ENCODE measurements at places on chromosomes 11 and 22.

DNA sequence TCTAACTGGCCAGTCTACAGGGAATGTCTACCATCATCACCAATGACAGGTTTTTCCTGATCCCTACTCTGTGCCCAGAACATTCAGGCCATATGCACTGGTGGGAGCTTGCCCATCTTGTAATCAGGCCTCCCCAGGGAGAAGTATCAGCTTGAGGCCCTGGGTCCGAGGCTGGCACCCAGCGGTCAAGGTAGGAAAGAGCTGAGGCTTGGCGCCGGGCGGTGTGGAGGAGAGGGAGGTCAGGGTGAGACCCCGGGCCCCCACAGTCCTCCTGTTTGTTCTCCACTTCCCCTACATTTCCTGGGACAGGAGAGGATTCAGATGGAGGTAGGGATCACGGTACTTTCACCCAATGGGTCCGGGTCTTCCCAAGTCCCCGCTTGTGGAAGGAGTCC, 15.5 kb downstream of the TSKU start:
- DNase-seq, result no peak

- no peak for DNase-seq
These were observed 12.1 kb downstream of the TAF1D start for GRCh38 chr11:93729129-93729616.

GRCh38 chr11:11935536-11935935, 72.9 kb downstream of the DKK3 start:
- no peak for DNase-seq

- DNase-seq, result no peak
These were observed 20.3 kb downstream of the PARVG start for GRCh38 chr22:44200855-44201550.

GRCh38 chr22:22430111-22430820, 78.3 kb downstream of the ZNF280B start:
- no peak for DNase-seq

DNA sequence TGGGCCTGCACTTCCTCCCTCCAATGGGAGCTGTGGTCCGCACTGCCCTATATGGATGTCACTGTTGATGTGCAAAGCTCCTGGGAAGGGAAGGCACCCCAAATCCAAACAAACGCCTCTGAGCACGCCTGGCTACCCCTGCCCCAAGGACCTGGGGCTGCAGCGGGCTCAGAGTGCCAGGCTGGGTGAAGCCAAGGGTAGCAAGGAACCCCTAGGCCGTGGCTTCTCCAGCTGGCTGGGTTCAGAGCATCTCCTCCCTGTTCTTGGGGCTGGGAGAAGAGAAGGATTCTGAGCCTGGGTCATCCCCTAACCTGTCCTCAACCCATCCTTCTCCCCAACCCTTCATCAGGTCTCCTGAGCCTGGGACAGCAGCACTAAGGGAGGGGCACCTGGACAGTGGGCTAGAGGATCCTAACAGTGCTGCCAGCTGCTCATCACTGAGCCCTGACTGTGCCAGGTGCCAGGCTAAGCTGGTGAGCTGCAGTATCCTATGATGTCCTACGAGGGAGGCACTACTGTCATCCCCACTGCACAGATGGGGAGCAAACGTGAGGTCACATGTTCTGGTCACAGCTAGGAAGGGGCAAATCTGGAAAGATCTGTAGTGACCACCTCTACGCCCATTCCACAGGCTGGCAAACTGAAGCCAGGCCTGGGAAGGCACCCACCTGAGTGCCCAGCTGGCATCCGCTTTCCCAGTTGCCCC, 3.0 kb downstream of the SSTR3 start:
- no peak for DNase-seq

GRCh38 chr11:113334183-113334582, 19.8 kb downstream of the TTC12 start:
- no peak for DNase-seq

- no peak for DNase-seq
These were observed 20.3 kb downstream of the DERL3 start for GRCh38 chr22:23818541-23818940.

- no peak for DNase-seq
These were observed 7.4 kb downstream of the SYT13 start for GRCh38 chr11:45278714-45279113.

DNA sequence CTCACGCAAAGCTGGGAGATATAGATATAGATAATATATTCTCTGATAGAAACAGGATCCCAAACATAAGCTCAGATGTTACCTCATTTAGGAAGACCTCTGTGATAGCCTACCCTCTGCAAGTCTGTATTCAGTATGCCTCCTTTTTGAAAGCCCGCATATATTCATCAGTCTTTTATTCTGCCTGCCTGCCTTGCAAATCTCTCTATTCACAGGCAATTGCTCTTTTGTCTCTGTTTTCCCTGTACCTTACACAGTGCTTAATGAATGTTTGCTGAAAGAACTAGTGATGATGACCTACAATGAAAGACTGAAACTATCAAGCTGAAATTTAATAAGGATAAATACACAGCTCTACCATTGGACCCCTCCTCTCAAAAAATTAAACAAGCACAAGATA, 18.4 kb downstream of the DEUP1 start:
- DNase-seq, result no peak

DNA sequence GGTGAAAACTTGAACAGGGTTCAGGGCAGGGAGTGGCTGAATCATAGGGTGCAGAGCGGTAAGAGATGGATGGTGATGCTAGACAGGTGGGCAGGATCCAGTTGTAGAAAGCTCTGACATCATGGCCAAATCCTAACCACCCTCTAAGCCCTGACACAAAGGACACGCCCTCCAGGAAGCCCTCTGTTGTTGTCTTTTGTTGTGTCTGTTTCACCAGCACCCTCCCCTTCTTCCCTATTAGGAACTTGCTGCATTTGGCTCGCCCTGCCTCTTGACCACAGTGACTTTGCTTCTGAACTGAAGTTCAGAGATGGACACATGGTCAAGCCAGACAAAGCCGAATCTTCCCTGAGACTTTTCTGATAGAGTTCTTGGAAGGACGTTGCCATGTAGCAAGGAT, 14.2 kb upstream of the APOL6 start:
- no peak for DNase-seq

- no peak for DNase-seq
These were observed 810 bp downstream of the ACRV1 start for GRCh38 chr11:125679837-125680236.

GRCh38 chr11:128174465-128175291, 412.7 kb downstream of the ETS1 start:
- no peak for DNase-seq

GRCh38 chr11:93481279-93481678, 61.9 kb downstream of the SMCO4 start:
- DNase-seq, result no peak

- no peak for DNase-seq
These were observed 64.5 kb upstream of the B3GAT1 start for GRCh38 chr11:134476435-134477021.

GRCh38 chr22:27105142-27106025, 448.0 kb downstream of the MIAT start:
- DNase-seq, result no peak

DNA sequence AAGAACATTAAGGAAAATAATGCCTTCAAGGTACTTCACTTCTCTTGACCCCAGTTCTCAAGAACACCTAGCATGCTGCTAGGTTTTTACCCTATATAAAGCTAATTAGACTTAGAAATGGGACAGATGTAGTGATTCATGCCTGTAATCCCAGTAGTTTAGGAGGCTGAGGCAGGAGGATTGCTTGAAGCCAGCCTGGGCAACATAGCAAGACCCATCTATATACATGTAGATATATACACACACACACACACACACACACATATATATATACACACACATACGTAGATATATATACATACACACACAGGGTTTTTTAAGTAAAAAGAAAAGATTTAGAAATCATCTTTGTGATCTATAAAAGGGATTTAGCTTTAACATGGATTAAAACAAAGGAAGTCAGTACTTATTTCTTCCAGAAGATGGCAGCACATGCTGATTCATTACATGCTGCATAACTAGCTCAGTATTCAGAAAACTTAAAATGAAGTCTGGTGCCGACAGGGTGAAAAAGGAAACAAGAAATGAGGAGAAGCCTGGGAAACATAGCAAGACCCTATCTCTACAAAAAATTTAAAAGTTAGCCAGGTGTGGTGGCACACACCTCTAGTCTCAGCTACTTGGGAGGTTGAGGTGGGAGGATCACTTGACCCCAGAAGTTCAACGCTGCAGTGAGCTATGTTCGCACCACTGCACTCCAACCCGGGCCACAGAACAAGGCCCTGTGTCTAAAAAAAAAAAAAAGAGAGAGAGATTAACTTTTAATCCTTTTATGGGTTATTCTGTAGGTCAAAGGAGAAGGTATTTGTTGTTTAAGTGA, 28.5 kb upstream of the RBX1 start:
- DNase-seq, result no peak

- no peak for DNase-seq
These were observed 10.9 kb upstream of the TSKU start for GRCh38 chr11:76772100-76772782.

DNA sequence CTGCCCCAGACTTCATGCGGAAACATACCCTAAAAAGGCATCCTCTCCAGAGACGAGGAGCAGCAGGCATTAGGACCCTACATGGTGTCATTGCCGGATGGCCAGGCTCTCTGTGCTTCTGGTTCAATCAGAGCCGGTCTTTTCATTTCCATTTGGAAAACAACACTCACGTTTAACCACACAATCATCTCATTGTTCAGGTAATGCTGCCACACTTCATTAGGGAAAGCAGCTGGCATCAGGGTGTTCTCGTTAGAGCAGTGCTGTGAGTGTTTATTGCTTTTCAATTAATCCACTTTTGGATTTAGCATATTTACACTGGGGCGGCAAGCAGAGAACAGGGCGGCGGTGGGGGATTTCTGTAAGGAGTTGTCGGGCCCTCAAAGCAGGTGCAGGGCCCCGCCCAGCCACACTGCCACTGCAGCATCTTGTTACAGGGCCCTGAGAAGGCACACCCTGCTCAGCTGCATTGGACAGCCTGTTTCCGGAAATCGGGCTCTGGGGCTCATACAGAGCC, 338.6 kb downstream of the SHANK2 start:
- DNase-seq, result no peak
